ENCODE measurements at places on chromosomes 12 and 14. TPM values are rescaled to one million over a fixed set of nuclear protein-coding genes. Genes with fewer than 3 reads are reported as not detected.

DNA sequence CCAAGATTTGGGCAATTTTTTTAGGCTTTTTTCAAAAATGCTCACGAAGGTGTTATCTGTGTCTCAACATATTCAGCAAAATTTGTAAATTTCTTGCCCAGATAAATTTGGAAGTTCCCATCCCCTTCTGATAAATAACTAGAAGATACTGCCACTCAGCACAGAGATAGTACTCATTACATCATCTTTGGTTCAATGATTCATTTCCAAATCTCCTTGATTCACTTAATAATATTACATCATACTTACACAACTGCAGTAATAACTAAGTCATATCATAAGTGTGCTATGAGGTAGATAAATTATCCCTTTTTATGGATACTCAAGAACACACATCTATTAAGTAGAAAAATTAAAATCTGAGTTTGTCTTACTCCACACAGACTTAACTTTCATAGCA is 89.4 kb downstream of the RPAP3 start:
- no peak for DNase-seq
- H3K27ac ChIP-seq, result no peak overlapping the region
- H3K4me3 ChIP-seq, result no peak overlapping the region
- H3K36me3 ChIP-seq, result no peaks in the 10 kb centered on the region

Gene POTEG
- not detected for total RNA-seq

DNA sequence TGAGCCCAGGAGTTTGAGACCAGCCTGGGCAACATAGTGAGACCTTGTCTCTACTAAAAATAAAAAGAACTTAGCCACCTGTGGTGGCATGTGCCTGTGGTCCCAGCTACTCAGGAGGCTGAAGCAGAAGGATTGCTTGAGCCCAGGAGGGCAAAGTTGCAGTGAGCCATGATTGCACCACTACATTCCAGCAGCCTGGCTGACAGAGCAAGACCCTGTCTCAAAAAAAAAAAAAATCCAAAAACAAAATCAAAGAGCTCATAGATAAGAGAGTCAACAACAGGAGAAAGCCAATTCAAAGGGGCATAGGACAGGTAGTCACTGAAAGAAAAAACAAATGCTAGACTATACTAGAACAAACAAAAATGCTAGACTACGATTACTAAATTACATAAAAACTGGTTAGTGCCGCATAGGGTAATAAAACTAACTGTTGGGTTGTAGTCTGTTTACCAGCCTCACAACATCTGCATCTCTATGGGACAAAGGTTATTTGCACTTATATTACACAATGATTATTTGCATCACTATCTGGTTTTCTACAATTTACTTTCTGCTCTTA is 16.6 kb upstream of the EEA1 start:
- H3K4me1 ChIP-seq, result no peaks in the 10 kb centered on the region
- H3K27ac ChIP-seq, result no peak overlapping the region
- no peak for DNase-seq
- H3K4me3 ChIP-seq, result no peak overlapping the region
- H3K27me3 ChIP-seq, result no peaks in the 10 kb centered on the region
- no peaks in the 10 kb centered on the region for H3K36me3 ChIP-seq

DNA sequence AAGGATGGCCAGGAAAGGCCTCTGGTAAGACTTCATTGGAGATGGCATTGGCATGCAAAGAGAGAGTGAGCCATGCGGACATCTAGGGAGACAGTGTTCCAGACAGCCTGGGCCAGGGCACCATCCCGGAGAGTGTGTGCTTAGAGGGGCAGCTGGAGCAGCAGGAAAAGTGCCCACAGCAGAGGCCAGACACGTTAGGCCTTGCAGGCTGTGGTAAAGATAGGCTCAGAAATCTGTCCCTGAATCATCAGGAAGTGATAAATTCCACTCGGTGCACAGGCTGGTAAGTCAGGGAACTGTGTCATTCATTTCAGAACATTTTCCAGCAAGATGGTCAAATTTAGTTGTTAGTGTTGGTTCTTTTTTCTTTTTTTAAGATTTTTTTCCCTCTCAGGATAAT is 8.8 kb downstream of the GALNT16 start:
- DNase-seq, result no peak

DNA sequence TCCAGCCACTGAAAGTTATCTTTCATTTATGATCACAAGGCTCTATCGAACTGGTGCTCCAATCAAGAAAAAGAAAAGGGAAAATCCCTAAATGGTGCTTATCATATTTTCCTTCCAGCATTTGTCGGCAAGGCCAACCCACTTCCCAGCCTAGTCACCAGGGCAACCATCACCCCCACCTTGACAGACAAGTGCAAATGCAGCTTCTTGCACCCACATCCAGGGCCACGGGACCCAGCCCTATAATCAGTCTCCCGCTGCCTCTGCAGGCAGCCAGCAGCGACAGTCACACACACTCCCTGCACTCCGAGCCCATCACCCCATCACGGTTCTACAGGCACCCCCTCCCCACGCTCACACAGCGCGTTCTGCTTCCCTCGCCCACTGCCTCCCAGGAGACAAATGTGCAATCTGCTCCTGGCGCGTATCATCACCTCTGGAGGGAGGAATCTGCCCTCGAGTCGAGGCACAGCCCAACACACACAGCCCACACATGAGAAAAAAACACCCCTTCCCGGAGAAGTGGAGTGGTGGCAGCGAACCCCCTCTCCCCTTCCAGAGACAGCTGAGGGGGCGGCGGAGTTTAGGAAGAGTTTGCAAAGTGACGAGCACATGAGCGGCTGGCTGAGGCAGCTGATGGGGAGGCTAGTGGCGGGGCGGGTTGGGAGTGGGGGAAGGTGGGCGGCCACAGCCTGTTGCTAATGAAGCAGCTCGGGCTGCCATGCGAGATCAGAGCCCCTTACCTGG is 9.3 kb upstream of the PPP4R4 start:
- no peak for DNase-seq
- H3K27me3 ChIP-seq, result no peaks in the 10 kb centered on the region
- no peak overlapping the region for H3K4me3 ChIP-seq
- no peaks in the 10 kb centered on the region for H3K36me3 ChIP-seq
- peaks cover 8% of the 10 kb centered on the region for H3K4me1 ChIP-seq
- H3K27ac ChIP-seq, result no peak overlapping the region

- no peaks in the 10 kb centered on the region for H3K27me3 ChIP-seq
- DNase-seq, result no peak
- no peak overlapping the region for H3K4me3 ChIP-seq
- no peak overlapping the region for H3K27ac ChIP-seq
Observed at GRCh38 chr12:132012919-132013568, 63.3 kb downstream of the EP400 start.

Gene GYS2
- not detected for total RNA-seq

Gene GAS2L3
- 2.3 TPM for total RNA-seq
